K562 (cell line): ENCODE measurements at places on chromosomes 4 and X. TPM values are rescaled to one million over a fixed set of nuclear protein-coding genes. Genes with fewer than 3 reads are reported as not detected.

PLA2G12A gene
- 92.3 and 94.7 TPM in 2 replicates for total RNA-seq

NAAA gene
- total RNA-seq, result 5.4 and 7.5 TPM in 2 replicates

TAF9B gene
- 18.6 and 19.1 TPM in 2 replicates for total RNA-seq

SMR3B gene
- not detected in 2 replicates for total RNA-seq

SPANXC gene
- not detected in 2 replicates for total RNA-seq

USP46 gene
- 11.2 and 11.7 TPM in 2 replicates for total RNA-seq

NUDT10 gene
- total RNA-seq, result not detected in 2 replicates

ZNF280C gene
- total RNA-seq, result 4.5 and 4.8 TPM in 2 replicates

ARSH gene
- not detected in 2 replicates for total RNA-seq

BMX gene
- 1.3 and 1.4 TPM in 2 replicates for total RNA-seq

PDHA2 gene
- not detected in 2 replicates for total RNA-seq

SSX2B gene
- 3.3 TPM in 1 of 2 replicates, not detected in the other for total RNA-seq

BMPR1B gene
- total RNA-seq, result not detected in 2 replicates

STATH gene
- not detected in 2 replicates for total RNA-seq

TMSB15C gene
- not detected in 2 replicates for total RNA-seq

COX7B2 gene
- 0.47 TPM in 1 of 2 replicates, not detected in the other for total RNA-seq
